M059J (cell line): ENCODE measurements at places on chromosomes 3 and 15. TPM values are rescaled to one million over a fixed set of nuclear protein-coding genes. Genes with fewer than 3 reads are reported as not detected.

- DNase-seq, result no peak
Observed at GRCh38 chr3:20378315-20378714, 192.3 kb upstream of the SGO1 start.

- DNase-seq, result peak; percentile 17
Observed at GRCh38 chr15:64251658-64252057, 88.8 kb upstream of the PPIB start.

CLDN18 gene
- total RNA-seq, result not detected in 2 replicates

SPTSSB gene
- not detected in 2 replicates for total RNA-seq

ZPLD1 gene
- total RNA-seq, result 0.20 TPM in 1 of 2 replicates, not detected in the other

STX19 gene
- total RNA-seq, result not detected in 2 replicates

GRCh38 chr15:81939604-81940440 lies 106.0 kb downstream of the MEX3B start:
- no peak for DNase-seq

NDUFB5 gene
- total RNA-seq, result 237 and 307 TPM in 2 replicates

P2RY14 gene
- not detected in 2 replicates for total RNA-seq

DNA sequence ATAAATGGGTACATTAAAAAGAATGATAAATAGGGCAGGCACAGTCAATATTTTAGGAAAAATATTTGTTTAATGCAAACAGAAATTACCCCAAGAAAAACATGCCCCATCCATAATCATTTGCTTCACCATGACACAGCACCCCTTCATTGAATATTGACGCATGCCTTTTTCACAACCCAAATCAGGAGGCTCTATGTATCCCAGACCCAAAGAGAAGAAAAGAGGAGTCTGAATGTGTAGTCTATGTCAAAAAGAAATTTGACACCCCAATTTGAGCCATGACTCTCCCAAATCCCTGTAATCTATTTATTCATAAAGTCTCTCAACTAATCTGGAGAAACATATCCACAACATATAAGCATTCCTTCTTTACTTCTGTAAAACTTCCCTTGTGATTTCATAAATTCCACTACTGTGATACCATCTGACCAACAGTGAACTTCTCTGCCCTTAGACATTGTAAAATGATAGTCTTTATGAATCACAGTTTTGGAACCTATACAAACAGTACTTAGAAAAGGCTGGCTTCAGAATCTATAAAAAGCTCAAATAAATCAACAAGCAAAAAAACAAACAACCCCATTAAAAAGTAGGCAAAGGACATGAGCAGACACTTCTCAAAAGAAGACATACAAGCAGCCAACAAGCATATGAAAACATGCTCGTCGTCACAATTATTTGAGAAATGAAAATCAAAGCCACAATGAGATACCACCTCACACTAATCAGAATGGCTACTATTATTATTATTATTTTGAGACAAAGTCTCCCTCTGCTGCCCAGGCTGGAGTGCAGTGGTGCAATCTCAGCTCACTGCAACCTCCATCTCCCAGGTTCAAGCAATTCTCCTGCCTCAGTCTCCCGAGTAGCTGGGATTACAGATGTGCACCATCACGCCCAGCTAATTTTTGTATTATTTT lies 53.4 kb upstream of the XRN1 start:
- peak; percentile 94 for DNase-seq

XCR1 gene
- total RNA-seq, result not detected in 2 replicates

GOLGA6L6 gene
- total RNA-seq, result not detected in 2 replicates

DNA sequence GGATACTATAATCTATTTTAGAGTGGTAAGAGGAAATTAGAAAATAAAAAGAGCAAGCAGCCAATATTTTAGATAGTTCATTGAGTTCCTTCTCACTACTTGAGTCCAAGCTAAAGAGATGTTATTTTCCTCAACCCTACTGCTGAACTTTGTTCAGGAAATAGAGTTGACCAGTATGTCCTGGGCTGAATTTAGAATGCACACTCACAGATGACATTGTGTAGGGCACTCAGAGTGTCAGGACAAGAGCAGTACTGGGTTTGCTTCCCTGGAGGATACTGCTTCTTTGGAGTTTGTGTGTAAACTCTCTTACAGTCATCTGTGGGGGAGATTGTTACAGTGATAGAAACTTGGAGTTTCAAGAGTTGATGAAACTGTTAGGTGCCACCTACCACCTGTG lies 80.0 kb upstream of the AGBL1 start:
- no peak for DNase-seq

- DNase-seq, result no peak
Observed at GRCh38 chr3:39329493-39329892, at the start of gene CCR8. Gene CCR8, plus strand, starts transcription at chr3:39329709. Its CDS starts 2,623 bp downstream, at chr3:39332332.

GRCh38 chr3:101896083-101896757 lies 46.9 kb downstream of the NFKBIZ start:
- no peak for DNase-seq

GRCh38 chr3:151351219-151351618 lies 21.9 kb upstream of the P2RY13 start:
- peak; percentile 9 for DNase-seq

GRCh38 chr3:14797731-14798130 lies 21.0 kb upstream of the FGD5 start:
- no peak for DNase-seq

DNA sequence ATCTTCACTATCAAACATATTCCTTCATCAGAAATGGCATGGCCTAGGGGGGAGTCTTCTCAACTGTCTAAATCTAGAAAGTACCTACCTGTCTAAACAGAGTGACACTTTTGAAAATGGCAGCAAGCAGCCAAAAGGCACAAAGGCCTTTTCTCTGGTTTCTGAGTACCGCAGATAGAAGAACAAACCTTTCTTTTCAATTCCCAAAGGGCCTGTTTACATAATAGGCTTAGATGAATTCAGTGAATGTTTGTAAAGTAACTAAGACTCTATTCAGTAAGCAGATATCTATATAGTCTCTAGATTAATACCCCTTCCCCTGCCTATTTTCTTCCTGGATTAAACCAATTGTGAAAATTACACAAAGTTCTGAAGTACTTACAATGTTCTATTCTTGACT lies 7.1 kb downstream of the MYEF2 start:
- DNase-seq, result no peak
